Dermis lymphatic vessel endothelial cell (primary cell): ENCODE measurements at places on chromosomes 1 and 21. TPM values are rescaled to one million over a fixed set of nuclear protein-coding genes. Genes with fewer than 3 reads are reported as not detected.

The HRNR gene
- total RNA-seq: not detected in 2 replicates

The CACHD1 gene
- 3.8 and 5.0 TPM in 2 replicates for total RNA-seq

The VANGL2 gene
- total RNA-seq: not detected in 2 replicates

The JAM2 gene
- total RNA-seq: under 0.01 TPM in 1 of 2 replicates, not detected in the other

The PRAMEF33 gene
- not detected in 2 replicates for total RNA-seq

The FAM72D gene
- total RNA-seq: 0.60 and 0.65 TPM in 2 replicates

The MEGF6 gene
- 84.1 and 129 TPM in 2 replicates for total RNA-seq

The THEMIS2 gene
- total RNA-seq: 34.7 and 39.4 TPM in 2 replicates

The CHRM3 gene
- total RNA-seq: under 0.01 and 0.09 TPM in 2 replicates

The FHAD1 gene
- total RNA-seq: 0.26 TPM in 1 of 2 replicates, not detected in the other

The MEAF6 gene
- total RNA-seq: 41.9 and 49.6 TPM in 2 replicates

The CFHR2 gene
- not detected in 2 replicates for total RNA-seq

The PDZK1IP1 gene
- 0.26 TPM in 1 of 2 replicates, not detected in the other for total RNA-seq

The RIPPLY3 gene
- total RNA-seq: under 0.01 TPM in 1 of 2 replicates, not detected in the other

The OR2T11 gene
- total RNA-seq: not detected in 2 replicates

The FCRL2 gene
- total RNA-seq: not detected in 2 replicates

The AHCTF1 gene
- 23.1 and 32.1 TPM in 2 replicates for total RNA-seq

The NLRP3 gene
- total RNA-seq: not detected in 2 replicates

The KRTAP13-1 gene
- total RNA-seq: not detected in 2 replicates

The EPHX1 gene
- total RNA-seq: 55.0 and 75.5 TPM in 2 replicates

The STIL gene
- total RNA-seq: 3.5 and 3.7 TPM in 2 replicates

The LCE3E gene
- not detected in 2 replicates for total RNA-seq

The CRP gene
- not detected in 2 replicates for total RNA-seq

The USH2A gene
- not detected in 2 replicates for total RNA-seq

The VWA5B1 gene
- not detected in 2 replicates for total RNA-seq

The ALPL gene
- 0.22 and 0.26 TPM in 2 replicates for total RNA-seq

The ZNF683 gene
- total RNA-seq: not detected in 2 replicates

The FGR gene
- 0.22 and 0.26 TPM in 2 replicates for total RNA-seq

The RGS13 gene
- not detected in 2 replicates for total RNA-seq

The APOBEC4 gene
- not detected in 2 replicates for total RNA-seq

The NPR1 gene
- 20.4 and 32.7 TPM in 2 replicates for total RNA-seq

The LCE1D gene
- not detected in 2 replicates for total RNA-seq

The NPL gene
- 2.4 and 6.0 TPM in 2 replicates for total RNA-seq

The KCNA10 gene
- total RNA-seq: under 0.01 TPM in 1 of 2 replicates, not detected in the other

The NUP210L gene
- 0.11 and 0.17 TPM in 2 replicates for total RNA-seq

The TCHH gene
- under 0.01 and 0.11 TPM in 2 replicates for total RNA-seq

The EBNA1BP2 gene
- total RNA-seq: 51.4 and 64.0 TPM in 2 replicates

The RPAP2 gene
- total RNA-seq: 3.3 and 8.3 TPM in 2 replicates

The RNF186 gene
- total RNA-seq: not detected in 2 replicates
